ENCODE measurements at places on chromosomes 2 and 18.

GRCh38 chr2:109185338-109185737, 56.3 kb downstream of the SH3RF3 start:
- DNase-seq = no peak

DNA sequence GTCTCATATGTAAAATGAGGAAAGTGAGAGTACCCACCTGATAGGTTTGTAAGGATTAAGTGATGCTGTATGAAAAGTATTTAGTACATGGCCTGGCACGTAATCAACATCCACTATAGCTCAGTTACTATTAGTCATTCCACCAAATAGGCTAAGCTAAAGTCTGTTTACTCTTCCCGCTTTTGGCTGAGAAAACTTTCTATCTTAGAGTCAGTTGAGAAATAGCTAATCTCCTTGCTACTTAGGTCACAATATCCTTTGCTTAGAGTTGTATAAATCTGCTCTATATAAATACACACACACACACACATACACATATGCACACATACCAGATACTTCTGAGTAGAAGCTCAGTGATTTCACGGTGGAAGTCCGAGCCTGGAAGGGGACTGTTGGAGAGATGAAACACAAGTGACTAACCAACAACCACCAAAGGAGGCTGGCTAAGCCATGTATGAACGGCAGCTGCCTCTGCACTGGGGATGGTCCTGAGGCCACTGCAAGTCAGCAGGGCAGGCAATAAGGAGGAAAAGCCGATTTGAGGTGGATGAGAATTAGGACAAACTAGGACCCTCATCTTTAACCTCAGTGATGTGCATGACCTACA, 104.6 kb upstream of the EPHA4 start:
- no peak for DNase-seq

GRCh38 chr2:239346676-239347075, 54.1 kb downstream of the HDAC4 start:
- DNase-seq = no peak

DNA sequence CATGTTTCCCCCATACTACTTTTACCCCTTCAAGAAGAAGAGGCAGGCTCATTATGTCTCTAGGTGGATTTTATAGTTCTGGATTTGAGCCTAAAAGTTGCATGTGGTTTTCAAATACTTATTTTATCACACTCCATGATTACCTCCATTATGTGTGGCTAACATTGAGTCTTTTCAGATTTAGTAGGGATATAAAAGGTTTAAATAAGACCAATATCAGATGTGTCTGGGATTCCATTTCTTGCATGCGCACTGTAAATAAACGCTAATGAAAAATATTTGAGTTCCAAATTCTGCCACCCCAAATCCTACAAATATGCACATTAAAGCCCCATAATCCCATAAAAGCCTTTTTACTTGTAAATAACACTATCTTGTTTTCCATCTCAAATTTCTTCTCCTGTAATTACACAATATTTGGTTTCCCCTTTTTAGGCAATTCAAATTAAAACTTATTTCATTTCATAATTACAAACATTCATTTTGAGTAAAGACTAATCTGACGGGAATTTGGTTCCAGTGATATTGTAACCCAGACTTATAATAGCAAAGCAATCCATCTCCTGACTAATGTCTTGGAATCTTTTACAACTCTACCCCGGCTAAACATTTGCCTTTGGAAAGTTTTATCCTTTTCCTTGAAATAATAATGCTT, 600.0 kb downstream of the SLC4A3 start:
- no peak for DNase-seq

- DNase-seq = no peak
These were observed 487.1 kb upstream of the LRRTM4 start for GRCh38 chr2:78009289-78009688.

DNA sequence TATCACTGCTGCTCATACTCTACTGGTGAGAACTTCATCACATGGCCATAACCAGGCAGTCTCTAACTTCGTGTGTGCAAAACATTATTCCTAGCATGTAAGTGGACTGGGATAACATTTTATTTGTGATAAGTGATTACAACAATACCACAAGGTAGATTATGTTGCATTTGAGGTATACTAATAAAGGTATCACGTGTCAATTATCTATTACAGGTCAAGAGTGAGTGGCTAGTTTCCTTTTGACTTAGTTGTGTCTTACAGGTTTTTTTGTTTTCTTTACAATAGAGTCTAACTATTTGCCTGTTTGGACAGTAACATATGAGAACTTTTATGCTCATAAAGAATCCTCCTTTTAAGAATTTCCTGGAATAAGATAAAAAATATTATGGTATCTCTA, 67.2 kb upstream of the DSC1 start:
- DNase-seq = no peak

DNA sequence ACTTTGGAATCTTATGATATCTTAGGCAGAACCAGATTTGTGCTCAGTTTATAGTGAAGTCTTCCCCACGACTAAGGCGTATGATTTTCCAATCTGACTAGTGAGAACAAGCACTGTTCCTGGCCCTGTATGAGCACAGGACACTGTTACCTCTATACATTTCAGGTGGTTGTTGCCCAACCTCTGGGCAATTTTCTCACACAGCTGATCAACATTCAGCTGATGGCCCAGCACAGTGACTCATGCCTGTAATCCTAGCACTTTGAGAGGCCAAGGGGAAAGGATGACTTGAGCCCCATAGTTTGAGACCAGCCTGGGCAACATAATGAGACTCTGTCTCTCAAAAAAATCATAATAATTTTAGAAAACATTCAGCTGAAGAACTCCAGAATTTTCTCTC, 119.5 kb downstream of the ASXL3 start:
- DNase-seq = no peak

DNA sequence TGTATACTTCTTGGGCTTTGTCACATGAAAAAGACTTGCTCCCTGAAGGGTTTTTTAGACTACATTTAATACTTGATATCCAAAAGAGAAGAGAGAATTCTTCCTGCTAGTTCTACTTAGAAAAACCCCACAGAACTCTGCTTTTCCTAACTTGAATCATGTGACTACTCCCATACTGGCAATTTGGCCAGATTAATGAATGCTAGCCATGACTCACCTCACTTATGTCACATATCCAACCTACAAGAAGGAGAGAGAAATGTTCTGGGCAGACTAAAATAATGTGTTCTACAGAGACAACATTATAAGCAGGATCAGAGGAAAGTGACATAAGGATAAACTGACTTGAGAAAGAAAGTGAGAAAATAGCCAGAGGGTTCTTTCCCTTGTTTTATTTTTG, 249.3 kb upstream of the GULP1 start:
- no peak for DNase-seq

- DNase-seq = no peak
These were observed 529 bp upstream of the AMER3 start for GRCh38 chr2:130754811-130755210.

- DNase-seq = no peak
These were observed 11.9 kb upstream of the ARHGAP25 start for GRCh38 chr2:68722712-68723111.

GRCh38 chr2:96102596-96103186, 13.7 kb downstream of the ADRA2B start:
- peak; percentile 32 for DNase-seq

DNA sequence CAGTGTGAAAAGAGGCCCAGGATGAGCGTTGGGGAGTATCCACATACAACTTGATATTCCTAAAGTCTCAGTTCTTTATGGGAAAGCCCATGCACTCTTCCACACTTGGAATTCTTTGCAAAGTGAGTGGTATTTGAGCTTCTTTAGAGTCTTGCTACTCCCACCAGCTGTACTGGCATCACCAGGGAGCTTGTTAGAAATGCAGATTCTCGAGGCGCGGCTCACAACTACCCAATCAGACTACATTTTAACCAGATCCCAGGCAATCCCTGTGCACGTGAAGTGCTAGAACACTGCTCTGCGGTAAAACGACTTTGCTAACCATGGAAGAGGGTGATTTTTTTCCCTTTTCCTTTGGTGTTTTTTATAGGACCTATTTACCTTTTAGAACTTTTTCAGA, 184.7 kb downstream of the NEDD4L start:
- DNase-seq = no peak

DNA sequence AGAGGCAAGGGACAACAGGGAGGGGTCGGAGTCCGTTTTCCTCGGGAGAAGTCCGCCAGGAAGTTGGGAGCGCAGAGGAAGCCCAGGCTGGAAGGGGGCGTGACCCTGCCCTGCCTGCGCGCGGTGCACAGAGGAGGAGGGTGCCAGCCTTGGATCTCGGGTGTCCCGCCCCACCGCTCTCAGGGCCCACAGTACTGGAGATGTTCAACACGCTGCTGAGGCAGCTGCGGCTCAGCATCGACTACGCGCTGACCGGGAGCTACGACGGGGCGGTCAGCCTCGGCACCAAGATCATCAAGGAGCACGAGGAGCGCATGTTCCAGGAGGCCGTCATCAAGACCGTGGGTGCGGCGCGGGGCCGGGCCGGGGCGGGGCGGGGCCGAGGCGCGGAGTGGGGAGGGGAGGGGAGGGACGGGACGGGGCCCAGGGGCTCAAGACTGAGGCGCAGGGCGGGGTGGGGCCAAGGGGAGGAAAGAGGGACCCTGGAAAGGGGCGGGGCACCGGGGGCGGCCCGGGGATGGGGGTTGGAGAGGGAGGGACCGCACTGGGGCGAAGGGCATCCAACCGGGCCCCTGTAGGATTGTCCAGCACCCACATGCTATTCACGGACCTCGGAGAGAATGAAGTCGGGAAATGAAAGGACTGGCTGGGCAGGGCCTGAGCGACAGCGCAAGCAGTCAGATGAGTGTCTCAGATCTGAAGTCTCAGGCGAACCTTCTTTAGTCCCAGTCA, 36.6 kb downstream of the POMC start:
- DNase-seq = no peak

DNA sequence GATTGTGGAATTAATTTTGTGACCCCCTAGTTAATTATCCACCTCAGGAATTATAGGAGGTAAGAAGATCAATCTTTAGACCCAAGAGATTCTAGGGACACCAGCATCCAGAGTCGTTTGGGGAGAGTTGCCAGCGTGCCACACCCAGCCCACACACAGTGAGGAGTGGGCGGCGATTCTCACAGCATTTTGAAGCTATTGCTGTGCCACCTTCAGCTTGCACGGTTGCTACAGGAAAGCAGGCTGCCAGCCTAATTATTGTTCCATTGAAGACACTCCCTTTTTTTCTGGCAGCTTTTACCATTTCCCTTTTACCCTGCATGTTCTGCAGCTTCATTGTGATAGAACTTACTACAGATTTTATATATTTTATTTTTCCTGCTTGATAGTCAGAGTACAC, 13.1 kb upstream of the MYL12A start:
- no peak for DNase-seq

GRCh38 chr2:13572466-13572865, 855.7 kb downstream of the TRIB2 start:
- DNase-seq = no peak

DNA sequence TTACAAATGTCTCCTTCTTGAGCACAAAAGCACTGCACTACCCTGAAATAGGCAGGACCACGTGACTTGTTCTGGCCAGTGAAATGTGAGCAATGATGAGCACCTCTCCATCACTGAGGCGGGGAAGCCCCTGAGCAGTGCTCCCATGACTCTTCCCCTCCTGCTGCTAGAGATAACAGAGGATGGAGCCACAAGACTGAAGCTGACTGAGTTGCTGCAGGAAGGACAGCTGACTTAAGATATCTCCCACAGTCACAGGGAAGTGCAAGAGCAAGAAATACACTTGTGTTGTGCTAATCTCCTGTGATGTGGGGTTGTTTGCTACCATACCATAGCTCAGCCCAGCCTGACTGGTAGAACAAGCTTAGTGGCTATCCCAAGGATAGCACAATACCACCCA, 38.7 kb downstream of the STK39 start:
- DNase-seq = no peak

DNA sequence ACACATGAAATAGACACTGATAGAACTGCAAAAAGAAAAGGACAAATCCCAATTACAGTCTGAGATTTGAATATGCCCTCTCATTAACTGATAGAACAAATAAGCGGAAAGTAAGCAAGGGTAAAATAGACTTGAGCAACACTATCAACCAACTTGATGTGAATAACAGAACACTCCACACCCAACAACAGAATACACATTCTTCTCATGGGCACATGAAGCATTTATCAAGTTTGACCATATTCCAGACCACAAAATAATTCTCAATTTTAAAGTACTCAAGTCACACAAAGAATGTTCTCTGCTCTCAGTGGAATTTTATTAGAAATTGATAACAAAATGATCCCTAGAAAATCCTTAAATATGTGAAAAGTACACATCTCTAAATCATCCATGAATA, 19.0 kb downstream of the ETAA1 start:
- DNase-seq = no peak

- no peak for DNase-seq
These were observed 129.3 kb downstream of the CAPN13 start for GRCh38 chr2:30677861-30678385.

DNA sequence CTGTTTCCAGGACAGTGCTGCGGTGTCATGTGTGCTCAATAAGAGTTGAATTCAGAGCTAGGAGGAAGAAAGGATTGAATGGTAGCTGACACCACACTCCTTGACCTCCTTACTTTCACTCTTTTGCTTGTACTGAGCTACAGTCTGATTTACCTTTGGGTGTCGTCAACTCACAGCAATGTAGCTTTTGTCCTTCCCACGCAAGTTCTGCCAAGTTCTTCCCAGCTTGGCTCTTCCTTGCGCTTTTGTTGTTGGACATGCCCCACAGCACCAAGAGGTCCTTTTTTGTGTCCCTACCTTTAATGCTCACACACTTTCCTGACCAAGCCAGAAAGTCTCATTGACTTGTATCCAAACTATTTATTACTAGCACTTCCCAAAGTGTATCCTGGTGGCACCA, 38.3 kb upstream of the ITGB6 start:
- no peak for DNase-seq

GRCh38 chr2:128784626-128785306, 466.1 kb upstream of the HS6ST1 start:
- no peak for DNase-seq

- DNase-seq = no peak
These were observed 53.8 kb upstream of the ALPP start for GRCh38 chr2:232324778-232325177.

DNA sequence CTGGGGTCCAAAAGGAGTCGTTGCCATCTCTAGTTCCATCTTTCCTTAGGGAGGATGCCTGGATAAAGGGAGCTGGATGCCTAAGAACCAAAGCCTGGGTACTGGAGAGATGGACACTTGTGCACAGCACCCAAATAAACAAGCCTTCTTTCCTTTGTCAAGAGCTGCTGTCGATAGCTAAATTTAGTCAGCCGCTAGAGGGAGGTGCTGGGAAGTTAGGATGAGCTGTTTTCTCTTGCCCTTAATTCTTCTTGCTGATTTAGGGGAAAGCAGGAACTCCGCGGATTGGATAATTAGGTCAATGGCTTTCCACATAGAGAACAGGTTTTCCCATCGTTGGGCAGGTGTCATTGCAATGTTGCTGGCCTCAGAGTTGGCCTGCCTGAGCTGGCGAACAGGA, 30.9 kb upstream of the SERPINB12 start:
- DNase-seq = no peak
